ELF-1 (cell line): ENCODE measurements at places on chromosomes 11 and 22.

DNA sequence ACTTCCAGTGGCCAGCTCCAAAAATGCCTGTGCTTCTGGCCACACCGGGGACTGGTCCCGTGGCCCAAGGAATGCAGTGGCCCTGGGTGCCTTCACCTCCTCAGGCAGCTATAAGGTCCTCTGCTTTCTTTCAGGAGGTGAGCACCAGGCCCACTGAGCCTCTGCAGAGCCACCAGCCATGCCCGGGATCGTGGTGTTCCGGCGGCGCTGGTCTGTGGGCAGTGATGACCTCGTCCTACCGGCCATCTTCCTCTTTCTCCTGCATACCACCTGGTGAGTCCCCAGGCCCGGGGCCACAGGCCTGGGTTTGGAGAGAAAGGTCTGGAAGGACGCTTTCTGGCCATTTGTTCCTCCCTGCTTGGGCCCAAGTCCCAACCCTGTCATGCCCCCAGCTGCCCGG, 32.5 kb upstream of the MYRF start:
- DNase-seq = no peak

DNA sequence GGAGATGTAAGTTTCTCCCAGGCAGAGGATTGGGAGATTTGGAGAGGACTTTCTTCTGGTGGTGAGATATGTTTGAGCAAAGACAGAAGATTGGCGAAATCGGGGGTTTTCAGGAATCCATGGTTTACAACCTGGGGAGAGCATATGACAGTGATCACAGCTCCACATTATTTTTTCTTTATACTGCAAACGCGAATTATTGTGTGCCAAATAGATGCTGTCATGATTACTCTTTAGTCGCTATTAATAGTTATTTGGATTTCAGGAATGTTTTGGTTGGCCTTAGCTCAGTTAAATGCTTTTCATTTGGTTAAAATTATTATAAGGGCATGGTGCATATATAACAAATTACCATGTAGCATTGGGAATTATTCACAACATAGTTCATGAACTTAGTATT, 15.2 kb downstream of the ATXN10 start:
- DNase-seq = no peak

DNA sequence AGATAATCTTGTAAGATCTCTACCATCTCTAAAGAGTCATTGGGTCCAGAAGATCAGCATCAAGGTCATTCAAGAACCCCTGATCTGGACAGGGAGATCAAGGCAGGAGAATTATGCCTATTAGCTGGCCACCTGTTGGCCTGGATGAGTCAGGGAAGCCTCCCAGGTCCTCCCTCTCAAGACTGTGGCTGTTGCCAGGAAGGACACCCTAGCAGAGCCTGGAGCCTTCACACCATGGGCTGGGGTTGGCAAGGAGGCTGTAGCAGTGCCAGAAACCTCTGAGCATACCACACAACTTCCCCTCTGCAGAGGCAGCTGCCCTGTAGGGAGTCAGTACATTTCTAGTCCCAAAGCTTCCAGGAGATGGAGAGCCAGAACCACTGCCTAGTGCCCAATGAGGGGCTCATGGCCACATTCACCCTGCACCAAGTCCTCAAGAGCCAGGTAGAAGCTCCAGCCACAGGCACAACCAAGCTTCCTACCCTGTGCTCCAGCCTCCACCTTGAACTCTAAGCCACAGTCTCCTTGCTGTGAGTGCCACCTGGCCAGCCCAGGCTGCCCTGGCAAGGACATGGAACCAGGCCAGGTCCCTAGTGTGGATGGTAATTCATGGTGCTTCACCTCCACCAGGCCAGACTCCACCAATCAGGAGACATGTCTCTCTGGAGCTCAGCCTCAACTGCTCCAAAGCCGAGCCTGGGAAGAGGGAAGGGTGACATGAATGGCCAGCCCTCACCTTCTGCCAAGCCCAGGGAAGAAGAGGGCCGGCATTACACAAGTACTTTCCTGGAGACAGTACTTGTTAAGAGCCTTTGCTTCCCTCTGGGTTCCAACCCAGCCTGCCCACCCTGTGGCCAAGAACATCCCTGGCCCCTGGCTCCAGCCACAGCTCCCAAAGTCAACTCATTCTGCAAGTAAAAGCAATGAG, 124.3 kb downstream of the BUD13 start:
- no peak for DNase-seq

DNA sequence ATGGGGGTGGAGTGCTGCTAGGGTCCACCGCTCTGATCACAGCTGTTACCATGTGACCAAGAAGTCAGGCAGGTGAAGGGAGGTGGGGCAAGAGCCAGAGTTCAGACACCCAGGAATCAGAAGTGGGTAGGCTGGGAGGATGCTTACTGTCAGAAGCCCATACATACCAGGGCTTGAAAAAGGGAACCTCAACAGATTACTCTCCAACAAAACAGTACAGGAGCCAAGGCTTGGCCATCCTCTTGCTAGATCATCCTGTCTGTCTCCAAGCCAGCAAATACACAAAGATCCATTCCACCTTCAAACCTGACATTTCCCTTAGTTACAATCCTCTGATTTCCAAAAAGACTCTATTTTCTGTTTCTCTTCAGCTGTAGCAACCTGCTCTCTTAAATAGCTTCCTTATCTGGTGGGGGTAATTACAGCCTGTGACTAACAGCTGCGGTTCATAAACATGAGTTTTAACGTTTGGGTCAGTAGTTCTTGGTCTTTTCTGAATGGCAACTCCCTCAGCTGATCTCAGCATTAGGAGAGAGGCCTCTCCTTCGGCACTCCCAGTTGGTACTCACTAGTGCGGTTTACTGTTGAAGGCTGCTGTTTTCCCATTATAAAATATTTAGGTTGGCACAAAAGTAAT, 31.1 kb upstream of the WT1 start:
- DNase-seq = no peak

DNA sequence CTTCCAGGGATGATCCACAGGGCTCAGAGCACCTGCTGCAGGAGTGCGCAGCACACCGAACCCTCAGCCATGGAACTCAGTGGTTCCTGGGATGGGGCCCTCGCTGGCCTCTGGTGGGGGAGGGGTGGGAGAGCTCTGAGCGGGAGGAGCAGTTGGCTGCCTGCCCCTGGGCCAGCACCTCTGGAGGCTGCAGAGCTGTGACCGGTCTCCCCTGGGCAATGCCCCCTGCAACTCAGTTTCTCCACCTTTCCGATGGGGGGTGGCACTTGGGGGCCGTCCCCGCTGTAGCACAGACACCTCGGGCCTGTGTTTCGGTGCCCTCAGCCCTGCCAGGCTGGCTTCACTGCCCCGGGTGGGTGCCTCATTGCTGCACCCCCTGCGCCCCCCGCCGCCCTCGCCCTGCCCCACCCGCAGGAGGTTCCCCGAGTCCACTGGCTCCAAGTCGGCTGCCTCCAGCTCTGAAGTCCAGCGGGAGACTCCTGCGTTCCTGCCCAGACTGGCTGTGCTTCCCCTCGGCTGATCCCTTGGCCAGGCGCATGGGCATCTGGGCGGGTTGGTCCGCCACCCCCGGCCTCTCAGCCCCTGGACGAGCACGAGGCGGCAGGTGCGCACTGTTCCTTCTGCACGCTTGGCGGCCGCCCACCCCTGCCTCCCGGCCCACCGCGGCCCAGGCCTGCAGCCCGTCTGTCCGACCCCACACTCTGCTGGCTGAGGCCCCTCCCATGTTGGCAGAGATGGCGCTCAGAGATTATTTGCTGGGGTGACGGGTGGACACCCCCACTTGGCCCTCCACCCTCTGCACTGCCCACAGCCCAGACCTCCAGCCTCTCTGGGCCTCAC, 1.8 kb downstream of the MUC6 start:
- DNase-seq = no peak

- no peak for DNase-seq
Observed at GRCh38 chr11:104688731-104689130, 209.5 kb downstream of the CASP12 start.

- DNase-seq = no peak
Observed at GRCh38 chr11:67519726-67520125, 3.5 kb downstream of the CABP2 start.

- no peak for DNase-seq
Observed at GRCh38 chr22:41034706-41035105, 57.7 kb upstream of the EP300 start.

DNA sequence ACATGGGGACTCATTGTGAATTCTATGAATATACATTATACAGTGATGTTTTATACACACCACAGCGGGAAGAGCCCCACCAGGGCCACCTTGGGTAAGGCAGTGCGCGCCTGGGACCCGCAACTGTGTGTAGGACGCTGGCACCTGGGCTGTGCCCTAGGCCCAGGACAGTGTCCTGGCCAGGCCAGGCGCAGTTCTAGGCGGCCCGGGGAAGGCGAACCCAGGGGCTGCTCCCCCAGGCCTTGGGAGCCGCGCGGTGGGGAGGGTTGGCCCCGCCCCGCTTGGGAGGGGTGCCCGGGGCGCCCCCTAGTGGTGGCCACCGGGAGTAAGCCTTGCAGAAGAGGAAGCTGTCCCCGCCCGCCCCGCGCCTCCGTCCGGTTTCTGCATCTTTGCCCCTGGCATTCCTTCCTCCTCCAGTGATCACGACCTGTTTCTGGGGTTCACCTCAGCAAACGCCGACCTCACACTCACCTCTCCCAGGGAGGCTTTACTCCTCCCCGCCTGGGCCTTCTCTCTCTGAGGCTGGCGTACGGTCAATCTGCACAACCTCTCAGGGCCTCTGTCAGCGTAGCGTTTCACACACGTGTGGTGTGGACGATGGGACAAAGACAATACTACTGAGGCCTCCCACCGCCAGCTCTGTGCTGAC, 9.5 kb upstream of the EHD1 start:
- peak; percentile 88 for DNase-seq

GRCh38 chr11:73942010-73942409, 8.8 kb upstream of the DNAJB13 start:
- DNase-seq = no peak

GRCh38 chr11:10453261-10453660, 1.8 kb upstream of the AMPD3 start:
- DNase-seq = no peak

DNA sequence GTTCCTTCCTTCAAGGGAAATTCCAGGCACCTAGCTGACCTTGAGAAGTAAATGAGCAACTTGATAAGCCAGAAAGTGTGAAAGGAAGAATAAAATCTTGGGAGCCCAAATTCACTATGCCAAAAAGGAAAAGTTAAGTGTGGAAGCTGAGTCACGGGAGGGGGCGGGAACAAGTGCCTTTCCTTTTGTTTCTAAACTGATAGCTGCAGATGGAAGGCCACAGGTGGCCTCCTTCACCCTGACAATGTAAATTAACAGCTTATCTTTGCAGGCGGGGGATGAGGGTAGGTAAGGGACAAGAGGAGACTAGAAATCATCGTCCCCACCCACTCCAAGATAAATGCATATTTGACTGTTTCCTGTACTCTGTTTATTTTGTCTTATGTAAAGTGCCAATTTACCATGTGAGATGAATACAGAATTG, 36.4 kb upstream of the TREH start:
- DNase-seq = peak; percentile 79

- DNase-seq = no peak
Observed at GRCh38 chr11:108196901-108197300, 25.5 kb downstream of the NPAT start.

- DNase-seq = no peak
Observed at GRCh38 chr11:80309301-80309700, 868.5 kb upstream of the TENM4 start.

- no peak for DNase-seq
Observed at GRCh38 chr11:3667149-3668035, 3.8 kb downstream of the CHRNA10 start.

GRCh38 chr11:2930704-2931419, 1.6 kb upstream of the PHLDA2 start:
- peak; percentile 92 for DNase-seq

GRCh38 chr11:56846631-56847576, 98.4 kb upstream of the OR9G4 start:
- no peak for DNase-seq

- no peak for DNase-seq
Observed at GRCh38 chr11:73662445-73663157, 16.2 kb downstream of the PLEKHB1 start.

DNA sequence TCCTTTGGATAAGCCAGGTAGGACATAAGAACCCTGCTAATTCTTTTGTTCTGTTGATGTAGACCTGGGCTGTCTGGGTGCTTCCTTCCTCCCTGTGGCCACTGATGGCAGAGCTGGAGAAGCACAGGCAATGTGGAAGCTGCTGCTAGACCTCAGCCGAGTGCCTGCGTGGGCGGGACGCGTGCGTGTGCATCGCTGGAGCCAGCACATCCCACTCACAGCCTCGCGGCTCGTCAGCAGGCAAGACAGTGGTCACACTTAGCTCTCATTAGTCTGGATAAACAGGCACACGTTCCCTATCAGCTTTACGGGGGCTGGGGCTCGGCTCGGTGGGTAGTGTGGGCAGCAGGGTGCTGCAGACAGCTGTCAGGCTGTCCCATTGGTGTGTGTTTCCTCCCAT, 155.7 kb downstream of the GRIK4 start:
- no peak for DNase-seq

DNA sequence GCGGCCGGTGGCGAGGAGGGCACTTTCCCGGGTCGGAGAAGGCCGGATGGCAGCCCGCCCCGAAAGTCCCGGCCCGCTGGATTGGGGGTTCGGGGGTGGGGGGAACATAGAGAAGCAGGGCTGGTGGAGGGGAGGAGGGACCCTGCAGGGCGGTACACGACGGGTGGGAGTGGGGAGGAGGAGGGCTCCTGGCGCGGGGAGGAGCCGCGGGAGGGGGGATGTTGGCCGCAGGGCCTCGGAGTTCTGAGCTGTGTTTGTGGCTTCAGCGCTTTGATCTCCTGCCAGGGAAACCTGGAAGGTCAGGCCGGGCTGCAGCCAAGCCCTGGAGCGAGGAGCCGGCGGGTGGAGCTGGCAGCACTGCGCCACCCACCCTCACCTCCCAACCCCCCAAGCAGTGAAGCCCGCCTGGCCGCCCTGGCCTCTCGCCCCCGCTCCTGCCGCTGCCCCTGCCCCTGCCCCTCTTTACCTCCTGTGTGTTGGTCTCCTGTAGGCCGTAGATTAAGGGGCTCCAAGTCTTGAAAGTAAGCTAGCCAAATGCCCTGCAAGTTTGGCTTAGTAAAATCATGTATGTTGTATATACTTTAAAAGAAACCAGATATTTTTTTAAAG, 30.9 kb downstream of the C22orf31 start:
- DNase-seq = peak; percentile 89

GRCh38 chr11:39725081-39725480, 1734.4 kb downstream of the LRRC4C start:
- no peak for DNase-seq

DNA sequence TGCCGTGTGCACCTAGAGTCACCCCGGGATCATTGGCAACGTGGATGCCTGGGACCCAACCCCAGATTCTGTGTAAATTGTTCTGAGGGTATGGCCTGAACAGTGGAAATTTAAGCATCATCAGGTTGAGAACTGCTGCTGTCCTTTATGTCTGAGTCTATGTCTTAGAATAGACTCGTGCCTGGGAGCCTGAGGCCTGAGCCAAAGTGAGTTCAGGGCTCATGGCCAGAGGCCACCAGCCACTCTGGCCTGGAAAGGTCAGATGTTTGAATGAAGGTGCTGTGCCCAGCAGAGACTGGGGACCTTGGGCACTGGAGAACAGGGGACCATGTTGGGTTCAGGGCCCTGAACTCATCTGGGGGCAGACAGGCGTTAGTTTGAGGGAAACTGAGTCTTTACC, 91.1 kb downstream of the MYO18B start:
- DNase-seq = no peak
